ENCODE measurements at places on chromosomes 7 and 10.

DNA sequence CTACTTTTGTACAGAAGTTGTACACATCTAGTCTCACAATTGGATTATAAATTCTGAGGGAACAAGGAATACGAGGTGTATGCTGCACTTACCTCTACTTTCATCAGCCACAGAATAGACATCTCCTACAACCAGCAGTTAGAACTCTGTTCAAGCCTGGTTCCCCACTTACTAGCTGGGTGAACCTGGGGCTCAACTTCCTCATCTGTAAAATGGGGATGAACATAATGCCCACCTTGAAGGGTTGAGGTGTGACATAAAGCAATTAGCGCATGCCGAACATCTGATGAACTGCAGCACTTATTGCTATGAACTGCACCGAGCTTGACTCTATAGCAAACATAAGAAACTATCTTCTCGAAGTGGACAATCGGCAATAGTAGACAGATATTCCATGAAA lies 25.3 kb downstream of the XPNPEP1 start:
- no peak overlapping the region for H3K4me3 ChIP-seq
- DNase-seq, result no peak
- H3K27ac ChIP-seq, result peak overlapping the region; percentile 71
- peaks cover 71% of the 10 kb centered on the region for H3K4me1 ChIP-seq
- H3K36me3 ChIP-seq, result peaks cover 39% of the 10 kb centered on the region

GRCh38 chr10:78626471-78626870 lies 442.3 kb upstream of the ZMIZ1 start:
- DNase-seq, result no peak
- H3K36me3 ChIP-seq, result no peaks in the 10 kb centered on the region

DNA sequence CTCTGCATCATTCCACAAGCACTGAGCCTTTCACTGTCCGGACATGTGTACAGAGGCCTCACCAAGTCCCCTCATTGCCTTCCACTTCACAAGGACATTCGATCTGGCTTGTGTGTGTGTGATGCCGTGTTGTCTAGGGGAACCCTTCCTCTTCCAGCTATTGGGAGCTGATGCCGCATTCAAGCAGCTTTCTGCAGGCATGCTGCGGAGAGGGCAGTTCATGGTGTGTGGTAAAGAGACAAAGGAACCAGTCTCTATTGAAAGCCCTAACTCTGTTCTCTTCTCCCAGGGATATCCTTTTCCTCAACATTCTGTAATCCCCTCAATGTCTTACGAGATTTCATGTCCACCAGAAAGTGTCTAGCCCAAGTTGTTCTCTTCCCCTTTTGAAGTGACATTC lies 141.6 kb downstream of the ALOX5 start:
- H3K27ac ChIP-seq, result no peak overlapping the region
- no peaks in the 10 kb centered on the region for H3K27me3 ChIP-seq
- no peak for DNase-seq
- no peak overlapping the region for H3K4me3 ChIP-seq
- H3K4me1 ChIP-seq, result peaks cover 15% of the 10 kb centered on the region

- DNase-seq, result peak; percentile 16
- no peaks in the 10 kb centered on the region for H3K36me3 ChIP-seq
- H3K27me3 ChIP-seq, result no peaks in the 10 kb centered on the region
- peaks cover 17% of the 10 kb centered on the region for H3K4me1 ChIP-seq
- no peak overlapping the region for H3K27ac ChIP-seq
Measured at GRCh38 chr10:17586821-17587234, 30.3 kb downstream of the HACD1 start.

- no peak for DNase-seq
- H3K27me3 ChIP-seq, result no peaks in the 10 kb centered on the region
Measured at GRCh38 chr7:33351709-33352108, 222.3 kb downstream of the BBS9 start.

GRCh38 chr7:134504660-134505164 lies 22.7 kb upstream of the AKR1B10 start:
- peaks cover 4% of the 10 kb centered on the region for H3K27me3 ChIP-seq
- H3K36me3 ChIP-seq, result no peaks in the 10 kb centered on the region
- H3K4me1 ChIP-seq, result peaks cover 19% of the 10 kb centered on the region

- no peak overlapping the region for H3K27ac ChIP-seq
- H3K4me3 ChIP-seq, result no peak overlapping the region
- H3K27me3 ChIP-seq, result peaks cover 2% of the 10 kb centered on the region
- H3K36me3 ChIP-seq, result no peaks in the 10 kb centered on the region
Measured at GRCh38 chr7:97357459-97357858, 240.0 kb downstream of the SDHAF3 start.

GRCh38 chr7:36986948-36987724 lies 262.8 kb upstream of the AOAH start:
- peak; percentile 46 for DNase-seq
- H3K27me3 ChIP-seq, result peaks cover 9% of the 10 kb centered on the region
- no peaks in the 10 kb centered on the region for H3K4me1 ChIP-seq
- H3K4me3 ChIP-seq, result no peak overlapping the region
- no peak overlapping the region for H3K27ac ChIP-seq

GRCh38 chr10:68047554-68048327 lies 27.3 kb downstream of the HERC4 start:
- H3K4me1 ChIP-seq, result peaks cover 84% of the 10 kb centered on the region
- H3K27me3 ChIP-seq, result peaks cover 5% of the 10 kb centered on the region
- peaks cover 51% of the 10 kb centered on the region for H3K36me3 ChIP-seq
- peak overlapping the region; percentile 41 for H3K4me3 ChIP-seq
- H3K27ac ChIP-seq, result peak overlapping the region; percentile 83
- DNase-seq, result no peak

GRCh38 chr7:48130658-48131108 lies 40.6 kb upstream of the ABCA13 start:
- no peaks in the 10 kb centered on the region for H3K36me3 ChIP-seq
- peaks cover 24% of the 10 kb centered on the region for H3K4me1 ChIP-seq
- DNase-seq, result peak; percentile 73
- peak overlapping the region; percentile 60 for H3K27ac ChIP-seq
- peak overlapping the region; percentile 18 for H3K4me3 ChIP-seq

DNA sequence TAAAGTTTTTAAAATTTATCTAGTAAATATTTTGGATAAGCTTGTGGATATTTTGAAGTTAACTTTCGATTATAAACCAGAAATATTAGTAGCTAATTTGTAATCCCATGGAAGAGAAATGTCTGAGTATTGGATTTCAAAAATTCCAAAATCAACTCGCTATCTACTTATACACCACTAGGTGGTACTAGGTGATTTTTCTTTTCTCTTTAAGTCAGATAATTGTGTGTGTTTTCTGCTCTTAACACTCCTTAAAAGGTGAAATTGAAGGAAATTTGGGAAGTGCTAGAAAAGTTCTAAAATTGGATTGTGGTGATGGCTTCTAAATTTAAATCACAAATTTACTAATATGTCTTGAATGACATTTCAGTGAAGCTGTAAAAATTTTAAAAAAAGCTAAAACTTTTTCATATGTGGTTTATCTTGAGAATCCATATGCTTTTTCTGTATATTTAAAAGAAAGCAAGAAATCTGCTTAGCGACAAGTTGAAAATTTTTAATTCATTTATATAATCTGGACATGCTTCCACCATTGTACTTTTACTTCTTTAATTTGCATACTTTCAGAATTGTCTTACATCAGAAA lies 90.2 kb downstream of the IPMK start:
- peaks cover 14% of the 10 kb centered on the region for H3K27me3 ChIP-seq
- no peak for DNase-seq
- H3K4me3 ChIP-seq, result no peak overlapping the region
- H3K27ac ChIP-seq, result no peak overlapping the region
- no peaks in the 10 kb centered on the region for H3K36me3 ChIP-seq

GRCh38 chr7:11858026-11858425 lies 26.0 kb upstream of the THSD7A start:
- no peak overlapping the region for H3K4me3 ChIP-seq
- H3K27me3 ChIP-seq, result no peaks in the 10 kb centered on the region
- DNase-seq, result no peak

GRCh38 chr7:33578166-33578565 lies 327.2 kb upstream of the BMPER start:
- no peak overlapping the region for H3K4me3 ChIP-seq
- no peak overlapping the region for H3K27ac ChIP-seq
- no peaks in the 10 kb centered on the region for H3K36me3 ChIP-seq

GRCh38 chr10:77946084-77946483 lies 19.5 kb upstream of the DLG5 start:
- H3K27ac ChIP-seq, result no peak overlapping the region
- H3K4me1 ChIP-seq, result peaks cover 41% of the 10 kb centered on the region
- DNase-seq, result no peak
- H3K4me3 ChIP-seq, result no peak overlapping the region
- peaks cover 9% of the 10 kb centered on the region for H3K36me3 ChIP-seq

DNA sequence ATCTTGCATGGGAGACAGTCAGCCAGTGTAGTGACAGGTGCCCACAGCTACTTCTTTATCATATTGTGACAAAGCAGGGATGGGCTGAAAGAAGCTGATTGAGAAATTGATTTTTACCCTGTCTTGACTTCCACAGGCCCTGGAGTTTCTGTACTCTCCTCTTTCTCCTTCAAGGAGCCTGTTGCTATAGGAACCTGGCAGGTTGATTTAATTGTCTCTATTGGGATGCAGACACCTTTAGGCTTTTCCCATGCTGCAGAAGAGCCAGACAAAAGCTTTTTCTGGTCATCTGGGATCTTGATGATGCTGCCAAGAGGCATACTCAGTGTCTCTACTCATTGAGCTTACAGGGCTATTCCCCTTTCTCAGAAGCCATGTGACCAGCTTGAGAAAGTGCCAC lies 754.8 kb downstream of the KCNMA1 start:
- peaks cover 15% of the 10 kb centered on the region for H3K4me1 ChIP-seq
- no peak overlapping the region for H3K4me3 ChIP-seq
- no peak overlapping the region for H3K27ac ChIP-seq
- no peak for DNase-seq
- peaks cover 8% of the 10 kb centered on the region for H3K27me3 ChIP-seq
- H3K36me3 ChIP-seq, result peaks cover 22% of the 10 kb centered on the region

GRCh38 chr10:121065330-121065729 lies 214.2 kb downstream of the WDR11 start:
- peaks cover 3% of the 10 kb centered on the region for H3K36me3 ChIP-seq
- no peaks in the 10 kb centered on the region for H3K4me1 ChIP-seq
- DNase-seq, result no peak
- H3K27ac ChIP-seq, result no peak overlapping the region
- no peaks in the 10 kb centered on the region for H3K27me3 ChIP-seq

DNA sequence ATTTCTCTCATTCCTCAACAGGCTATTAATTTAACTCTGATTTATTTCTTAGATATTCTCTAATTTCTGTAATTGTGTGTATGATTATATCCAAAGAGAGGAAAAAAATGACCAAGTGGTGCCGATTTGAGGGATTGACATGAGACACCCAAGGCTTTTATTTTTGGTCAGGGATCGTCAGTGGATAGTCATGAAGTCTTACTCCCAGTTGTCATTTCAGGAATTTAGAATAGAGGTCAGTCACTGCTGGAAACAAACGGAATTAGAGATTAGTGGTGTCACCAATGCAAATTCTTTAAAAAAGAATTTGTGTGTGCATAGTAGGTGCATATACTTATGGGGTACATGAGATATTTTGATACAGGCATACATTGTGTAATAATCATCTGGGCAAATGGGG lies 26.8 kb upstream of the AGR3 start:
- peaks cover 11% of the 10 kb centered on the region for H3K4me1 ChIP-seq
- no peak overlapping the region for H3K4me3 ChIP-seq
- no peak for DNase-seq

DNA sequence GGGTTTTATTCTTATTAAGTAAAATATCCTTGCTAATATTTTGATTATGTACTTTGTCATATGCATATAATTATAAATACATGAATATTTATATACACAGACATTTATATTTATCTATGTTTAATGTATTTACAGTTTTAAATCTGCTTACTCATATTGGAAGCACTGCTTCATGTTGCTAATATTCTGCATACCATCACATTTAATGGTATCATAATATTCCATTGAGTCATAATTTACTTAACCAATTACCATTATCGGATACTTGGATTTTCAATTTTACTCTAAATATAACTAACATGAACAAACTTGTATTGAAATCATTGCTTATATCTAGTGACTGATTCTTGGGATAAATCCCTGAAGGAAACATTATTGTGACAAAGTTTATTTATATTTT lies 155.2 kb downstream of the MBL2 start:
- no peaks in the 10 kb centered on the region for H3K27me3 ChIP-seq
- H3K27ac ChIP-seq, result 0 out of 2 replicates have a peak overlapping the region, but pooled peaks have one; percentile 29
- DNase-seq, result no peak
- peaks cover 76% of the 10 kb centered on the region for H3K4me1 ChIP-seq

DNA sequence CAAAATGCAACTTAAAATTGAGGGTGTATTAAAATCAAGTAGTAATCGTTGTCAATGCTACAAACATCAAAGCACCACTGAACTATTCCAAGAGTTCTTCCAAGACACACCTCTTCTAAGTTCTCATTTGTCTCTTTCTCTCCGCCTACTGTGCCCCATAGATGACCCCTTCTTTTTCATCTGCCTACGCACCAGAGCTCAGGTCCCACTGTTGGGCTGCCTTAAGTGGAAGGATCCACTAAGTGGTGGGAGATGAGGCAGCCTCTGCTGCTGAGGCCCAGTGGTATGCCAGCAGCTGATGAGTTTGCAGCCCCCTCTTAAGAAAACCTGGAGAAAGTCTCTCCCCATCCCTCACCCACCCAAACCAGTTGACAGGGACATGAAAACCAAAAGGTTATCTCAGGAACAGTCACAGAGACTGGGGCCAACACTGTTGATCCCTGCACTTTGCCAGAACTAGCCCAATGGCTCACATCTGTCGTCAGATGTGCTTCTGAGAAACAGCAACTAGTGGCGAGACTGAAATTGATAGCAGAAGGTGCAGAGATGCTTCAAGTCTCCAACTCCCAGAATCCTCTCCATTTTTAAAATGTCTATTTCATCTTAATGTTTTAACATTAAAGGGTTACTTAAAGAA lies 88.4 kb downstream of the CHCHD3 start:
- peaks cover 14% of the 10 kb centered on the region for H3K4me1 ChIP-seq
- H3K4me3 ChIP-seq, result no peak overlapping the region
- no peak overlapping the region for H3K27ac ChIP-seq
- H3K27me3 ChIP-seq, result peaks cover 2% of the 10 kb centered on the region

GRCh38 chr7:14403587-14403986 lies 414.1 kb upstream of the ETV1 start:
- no peak for DNase-seq
- no peaks in the 10 kb centered on the region for H3K27me3 ChIP-seq
- H3K36me3 ChIP-seq, result no peaks in the 10 kb centered on the region
- H3K4me1 ChIP-seq, result no peaks in the 10 kb centered on the region
- H3K4me3 ChIP-seq, result no peak overlapping the region
